ENCODE measurements at places on chromosomes 16 and 17.

- no peak for DNase-seq
Measured at GRCh38 chr16:3046641-3047386, 453 bp downstream of the MMP25 start.

GRCh38 chr16:49621241-49622083, 234.4 kb downstream of the ZNF423 start:
- no peak for DNase-seq

GRCh38 chr16:87602821-87603683, 744 bp downstream of the JPH3 start:
- DNase-seq: no peak

GRCh38 chr17:83203073-83203471, 123.7 kb downstream of the METRNL start:
- no peak for DNase-seq

DNA sequence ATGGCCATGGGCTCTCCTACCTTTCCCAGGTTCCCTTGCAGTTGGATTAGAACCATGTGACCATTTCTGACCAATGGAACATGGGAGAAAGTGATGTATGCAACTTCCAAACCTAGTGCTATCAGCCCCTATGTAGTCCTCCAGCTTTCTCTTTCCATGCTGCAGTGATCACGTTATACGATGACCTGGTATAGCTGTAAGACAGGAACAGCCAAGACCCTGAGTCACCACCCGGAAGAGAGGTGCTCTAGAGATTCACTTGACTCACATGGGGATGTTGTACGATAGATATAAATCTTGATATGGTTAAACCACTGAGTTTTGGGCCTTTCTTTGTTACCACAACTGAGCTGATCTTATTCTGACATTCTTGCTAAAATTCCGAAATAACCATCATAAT, 65.1 kb downstream of the NOG start:
- no peak for DNase-seq
